ENCODE measurements at places on chromosomes 11 and 22.

- no peaks in the 10 kb centered on the region for H3K36me3 ChIP-seq
- no peak overlapping the region for H3K27ac ChIP-seq
- peaks cover 55% of the 10 kb centered on the region for H3K4me1 ChIP-seq
Observed at GRCh38 chr22:46638601-46639431, 18.6 kb downstream of the GRAMD4 start.

GRCh38 chr11:125074511-125075241 lies 11.6 kb downstream of the SLC37A2 start:
- peak; percentile 48 for DNase-seq
- no peaks in the 10 kb centered on the region for H3K4me1 ChIP-seq
- H3K27me3 ChIP-seq, result no peaks in the 10 kb centered on the region
- no peak overlapping the region for H3K4me3 ChIP-seq
- no peaks in the 10 kb centered on the region for H3K36me3 ChIP-seq
- H3K27ac ChIP-seq, result no peak overlapping the region

GRCh38 chr11:9459667-9460321 lies 1.0 kb upstream of the ZNF143 start:
- no peak for DNase-seq
- H3K36me3 ChIP-seq, result no peaks in the 10 kb centered on the region
- peak overlapping the region; percentile 99 for H3K27ac ChIP-seq

GRCh38 chr11:93653571-93653970 lies 7.9 kb upstream of the CEP295 start:
- no peak overlapping the region for H3K4me3 ChIP-seq
- H3K27me3 ChIP-seq, result no peaks in the 10 kb centered on the region
- H3K36me3 ChIP-seq, result no peaks in the 10 kb centered on the region
- H3K27ac ChIP-seq, result no peak overlapping the region
- DNase-seq, result no peak

GRCh38 chr11:14593671-14594070 lies 49.9 kb upstream of the PDE3B start:
- DNase-seq, result no peak
- H3K27me3 ChIP-seq, result no peaks in the 10 kb centered on the region
- no peaks in the 10 kb centered on the region for H3K4me1 ChIP-seq
- no peak overlapping the region for H3K27ac ChIP-seq

DNA sequence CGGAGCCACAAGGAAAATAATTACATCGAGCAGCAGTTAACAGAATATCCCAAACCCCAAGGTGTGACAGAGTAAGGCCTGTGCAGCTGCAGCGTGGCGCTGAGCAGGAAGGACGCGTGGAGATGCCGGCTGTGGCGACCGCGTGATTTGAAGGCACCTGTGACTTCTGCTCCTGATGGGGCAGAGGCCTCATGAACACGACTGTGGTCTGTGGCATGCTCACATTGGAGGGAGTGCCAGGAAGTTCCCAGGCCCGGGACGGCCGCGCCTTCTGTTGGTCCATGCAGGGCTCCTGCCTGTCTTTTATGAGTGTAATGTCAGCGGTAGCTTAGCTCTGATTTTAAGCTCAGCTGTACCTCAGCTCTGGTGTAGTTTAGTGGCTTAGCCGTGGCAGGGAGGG lies 50.4 kb downstream of the TPCN2 start:
- H3K27ac ChIP-seq, result no peak overlapping the region
- H3K36me3 ChIP-seq, result no peaks in the 10 kb centered on the region
- H3K4me1 ChIP-seq, result peaks cover 10% of the 10 kb centered on the region
- H3K27me3 ChIP-seq, result no peaks in the 10 kb centered on the region
- H3K4me3 ChIP-seq, result no peak overlapping the region

DNA sequence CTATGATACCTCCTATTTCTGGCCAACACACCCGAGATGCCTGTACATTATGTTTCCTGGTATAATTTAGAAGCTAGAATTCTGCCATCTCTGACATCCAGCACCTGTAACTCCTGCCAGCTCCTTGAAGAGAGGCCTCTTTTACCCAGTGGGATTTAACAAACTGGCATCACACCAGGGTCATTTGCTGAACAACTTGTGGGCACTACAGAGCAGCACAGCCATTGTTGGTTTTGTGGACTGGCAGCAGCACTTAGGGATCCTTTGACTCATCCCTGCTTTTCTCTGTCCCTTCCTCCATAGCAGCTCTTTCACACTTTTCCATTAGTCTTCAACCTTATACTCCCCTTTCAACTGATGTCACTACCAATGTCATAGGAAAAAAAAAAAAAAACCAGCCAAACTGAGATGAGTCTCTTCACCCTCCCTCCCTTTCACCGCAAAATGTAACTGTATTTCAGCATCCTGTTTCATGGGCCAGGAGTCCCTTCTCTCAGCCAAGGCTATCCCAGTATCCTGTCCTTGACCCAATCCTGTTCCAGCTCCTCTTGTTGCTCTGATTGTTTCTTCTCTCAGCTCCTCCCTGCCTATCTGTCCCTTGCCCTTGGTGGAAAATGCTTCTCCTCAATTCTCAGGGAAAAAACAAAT lies 68.7 kb downstream of the PPFIBP2 start:
- H3K27ac ChIP-seq, result peak overlapping the region; percentile 25
- H3K4me3 ChIP-seq, result no peak overlapping the region
- H3K36me3 ChIP-seq, result no peaks in the 10 kb centered on the region
- H3K4me1 ChIP-seq, result no peaks in the 10 kb centered on the region

- no peak overlapping the region for H3K27ac ChIP-seq
- DNase-seq, result no peak
- H3K4me1 ChIP-seq, result no peaks in the 10 kb centered on the region
- no peak overlapping the region for H3K4me3 ChIP-seq
Observed at GRCh38 chr11:129320494-129320893, 55.2 kb upstream of the BARX2 start.

- no peak overlapping the region for H3K4me3 ChIP-seq
- H3K36me3 ChIP-seq, result no peaks in the 10 kb centered on the region
- no peak overlapping the region for H3K27ac ChIP-seq
- H3K4me1 ChIP-seq, result no peaks in the 10 kb centered on the region
- DNase-seq, result peak; percentile 58
Observed at GRCh38 chr22:48950151-48950915, 877.3 kb downstream of the BRD1 start.

GRCh38 chr11:45919806-45920530 lies 2.3 kb upstream of the PEX16 start:
- DNase-seq, result peak; percentile 58
- H3K27me3 ChIP-seq, result peaks cover 15% of the 10 kb centered on the region
- H3K4me1 ChIP-seq, result no peaks in the 10 kb centered on the region

DNA sequence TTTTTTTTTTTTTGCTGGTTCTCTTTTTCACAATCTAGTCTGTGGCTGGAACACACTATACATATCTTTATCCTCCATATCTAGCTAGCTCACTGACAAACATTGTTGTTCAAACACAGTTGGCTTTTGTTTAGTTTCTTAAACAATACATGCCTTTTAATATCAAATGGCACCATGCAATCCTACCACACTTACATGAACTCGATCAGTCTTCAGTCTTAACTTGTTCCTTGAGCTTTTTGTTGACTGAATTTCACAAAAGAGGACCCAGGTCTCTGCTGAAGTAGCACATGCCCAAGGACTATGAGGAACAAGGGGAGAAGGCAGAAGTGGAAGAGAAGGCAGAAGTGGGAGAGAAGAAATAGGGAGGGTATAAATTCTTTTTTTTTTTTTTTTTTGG lies 25.5 kb downstream of the TMEM123 start:
- H3K27me3 ChIP-seq, result no peaks in the 10 kb centered on the region
- H3K4me3 ChIP-seq, result no peak overlapping the region
- no peak overlapping the region for H3K27ac ChIP-seq
- H3K4me1 ChIP-seq, result peaks cover 64% of the 10 kb centered on the region

DNA sequence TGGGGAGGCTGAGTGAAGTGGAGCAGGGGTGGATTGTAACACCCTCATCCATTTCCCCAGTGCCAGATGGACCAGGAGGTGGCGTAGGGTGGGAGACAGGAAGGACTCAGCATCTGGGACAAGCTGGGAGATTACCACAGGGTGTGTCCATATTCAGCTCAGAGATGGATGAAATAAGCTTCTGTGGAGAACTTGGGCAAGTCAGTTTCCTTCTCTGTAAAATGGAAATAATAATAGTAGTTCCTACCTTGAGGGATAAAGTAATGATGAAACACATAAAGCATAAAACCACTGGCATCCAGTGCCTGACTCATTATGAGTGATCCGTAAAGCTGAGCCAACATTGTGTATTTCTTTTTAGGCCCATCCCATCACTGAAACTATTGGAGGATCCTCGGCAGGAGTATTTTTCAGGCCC lies 607 bp upstream of the ROBO4 start:
- peaks cover 5% of the 10 kb centered on the region for H3K4me1 ChIP-seq
- peak overlapping the region; percentile 36 for H3K27ac ChIP-seq
- no peaks in the 10 kb centered on the region for H3K27me3 ChIP-seq
- no peaks in the 10 kb centered on the region for H3K36me3 ChIP-seq
- no peak overlapping the region for H3K4me3 ChIP-seq
- peak; percentile 59 for DNase-seq

GRCh38 chr22:36465232-36466021 lies 16.0 kb downstream of the TXN2 start:
- peaks cover 80% of the 10 kb centered on the region for H3K4me1 ChIP-seq
- H3K36me3 ChIP-seq, result no peaks in the 10 kb centered on the region
- no peak overlapping the region for H3K4me3 ChIP-seq
- H3K27me3 ChIP-seq, result no peaks in the 10 kb centered on the region
- peak; percentile 92 for DNase-seq
- H3K27ac ChIP-seq, result peak overlapping the region; percentile 97

- no peaks in the 10 kb centered on the region for H3K36me3 ChIP-seq
- peak within 1 kb of the TSS; percentile 70 for H3K4me3 ChIP-seq
- H3K27ac ChIP-seq, result peak within 1 kb of the TSS; percentile 82
- H3K4me1 ChIP-seq, result peaks cover 24% of the 10 kb centered on the region
- H3K27me3 ChIP-seq, result no peaks in the 10 kb centered on the region
Observed at GRCh38 chr11:110711776-110712658, at the start of gene ARHGAP20. TSS of gene ARHGAP20 (minus strand) at chr11:110712437. CDS start at chr11:110712231, 206 bp downstream.

- H3K27ac ChIP-seq, result no peak overlapping the region
- H3K27me3 ChIP-seq, result no peaks in the 10 kb centered on the region
- peak; percentile 95 for DNase-seq
- no peaks in the 10 kb centered on the region for H3K36me3 ChIP-seq
- H3K4me1 ChIP-seq, result no peaks in the 10 kb centered on the region
Observed at GRCh38 chr11:65329944-65330403, 3.7 kb upstream of the DPF2 start.

- H3K36me3 ChIP-seq, result peaks cover 4% of the 10 kb centered on the region
- no peak for DNase-seq
- no peak overlapping the region for H3K4me3 ChIP-seq
- peak overlapping the region; percentile 94 for H3K27ac ChIP-seq
- peaks cover 97% of the 10 kb centered on the region for H3K4me1 ChIP-seq
Observed at GRCh38 chr11:3154001-3154599, 11.0 kb downstream of the OSBPL5 start.

DNA sequence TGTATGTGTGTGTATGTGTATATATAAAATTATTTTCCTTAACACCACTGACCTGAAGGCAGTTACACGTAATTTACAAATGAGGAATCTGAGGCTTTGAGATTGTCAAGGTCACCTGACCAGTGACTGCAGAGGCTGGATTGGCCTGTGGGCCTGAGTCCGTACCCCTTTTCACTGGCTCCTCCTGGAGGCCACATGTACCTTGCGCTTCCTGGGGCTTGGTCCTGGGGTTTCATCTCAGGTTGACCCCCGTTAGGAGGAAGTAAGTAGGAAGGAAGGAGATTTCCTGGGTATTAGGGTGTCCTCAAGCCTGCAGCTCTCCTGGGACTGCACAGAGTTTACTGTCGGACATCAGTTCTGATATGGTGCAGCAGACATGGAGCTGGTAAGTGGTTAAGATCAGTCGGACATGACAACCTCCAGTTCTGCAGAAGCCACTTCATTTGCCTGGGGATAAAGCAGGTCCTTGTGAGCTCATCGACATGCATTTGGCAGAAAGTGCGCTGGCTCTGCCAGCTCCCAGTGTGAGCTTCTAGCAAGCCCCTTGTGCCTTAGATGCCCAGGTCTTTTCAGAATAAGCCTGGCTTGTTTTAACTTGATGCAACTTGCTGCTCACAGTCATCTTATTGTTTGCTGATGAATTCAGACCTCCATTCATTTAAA lies 36.6 kb downstream of the ST3GAL4 start:
- no peaks in the 10 kb centered on the region for H3K36me3 ChIP-seq
- H3K27ac ChIP-seq, result peak overlapping the region; percentile 25
- H3K4me3 ChIP-seq, result no peak overlapping the region
- DNase-seq, result no peak
- H3K27me3 ChIP-seq, result no peaks in the 10 kb centered on the region

GRCh38 chr11:69563946-69564775 lies 76.8 kb upstream of the CCND1 start:
- no peak overlapping the region for H3K27ac ChIP-seq
- DNase-seq, result peak; percentile 35
- no peaks in the 10 kb centered on the region for H3K27me3 ChIP-seq
- no peak overlapping the region for H3K4me3 ChIP-seq
- H3K36me3 ChIP-seq, result no peaks in the 10 kb centered on the region

GRCh38 chr11:122521626-122522025 lies 133.9 kb upstream of the UBASH3B start:
- no peaks in the 10 kb centered on the region for H3K27me3 ChIP-seq
- H3K36me3 ChIP-seq, result no peaks in the 10 kb centered on the region
- no peak overlapping the region for H3K4me3 ChIP-seq

DNA sequence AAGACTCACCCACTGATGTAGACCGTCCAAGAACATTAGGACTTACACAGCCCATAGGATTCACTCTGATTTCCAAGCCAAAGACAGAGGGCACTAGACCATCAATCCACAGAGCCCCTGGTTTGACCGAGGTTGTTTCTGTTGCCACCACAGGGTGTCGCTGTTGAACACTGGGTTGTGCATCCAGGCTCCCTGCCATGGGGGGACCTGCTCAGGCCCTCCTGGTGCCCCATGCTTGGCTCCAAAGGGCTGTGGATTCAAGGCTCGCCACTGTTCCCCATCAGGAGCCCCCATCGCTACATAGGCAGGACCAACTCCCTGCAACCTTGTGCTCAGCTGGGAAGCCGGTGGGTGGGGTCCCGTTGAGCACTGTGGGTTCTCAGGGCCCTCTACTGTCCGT lies 128.0 kb upstream of the ANO1 start:
- no peaks in the 10 kb centered on the region for H3K36me3 ChIP-seq
- no peaks in the 10 kb centered on the region for H3K27me3 ChIP-seq
- no peak overlapping the region for H3K4me3 ChIP-seq
- no peak overlapping the region for H3K27ac ChIP-seq
- no peaks in the 10 kb centered on the region for H3K4me1 ChIP-seq
- no peak for DNase-seq

DNA sequence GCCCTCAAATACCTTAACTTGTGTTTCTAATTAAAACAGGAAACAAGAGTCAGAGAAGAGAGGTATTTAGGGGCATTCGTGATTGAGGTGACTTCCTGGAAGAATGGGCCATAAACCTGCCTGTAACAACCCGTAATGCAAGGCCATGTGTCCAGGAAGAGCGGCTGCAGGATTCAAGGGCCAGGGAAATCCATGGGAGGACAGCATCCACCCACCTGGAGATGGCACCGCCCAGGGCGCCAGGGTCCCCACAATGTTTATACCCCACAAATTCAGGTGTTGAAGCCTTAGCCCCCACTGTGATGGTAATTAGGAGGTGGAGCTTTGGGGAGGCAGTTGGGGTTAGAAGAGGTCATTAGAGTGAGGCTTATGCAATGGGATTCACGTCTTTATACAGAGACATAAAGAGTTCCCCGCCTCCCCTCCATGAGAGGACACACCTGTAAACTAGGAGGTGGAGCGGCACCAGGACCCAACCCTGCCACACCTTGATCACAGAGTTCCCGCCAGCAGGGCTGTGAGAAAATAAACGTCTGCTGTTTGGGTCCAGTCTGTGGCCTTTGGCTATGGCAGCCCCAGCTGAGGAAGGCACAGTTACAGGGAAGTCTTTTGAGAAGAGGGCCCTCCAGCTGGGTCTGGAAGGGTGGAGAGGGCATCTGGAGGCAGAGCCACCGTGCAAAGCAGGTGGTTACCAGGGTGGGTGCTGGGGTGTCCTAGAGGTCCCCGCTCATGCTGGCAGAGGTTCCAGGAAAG lies 1394.3 kb downstream of the TBC1D22A start:
- H3K4me3 ChIP-seq, result no peak overlapping the region
- no peak overlapping the region for H3K27ac ChIP-seq
- H3K36me3 ChIP-seq, result no peaks in the 10 kb centered on the region
- H3K27me3 ChIP-seq, result no peaks in the 10 kb centered on the region
